NCI-H748 treated with DMSO at 0.1 percent for 48 hours (cell line): ENCODE measurements at places on chromosomes 6 and 20.

GRCh38 chr20:30937790-30938189, 319.7 kb upstream of the DEFB115 start:
- no peak for DNase-seq

DNA sequence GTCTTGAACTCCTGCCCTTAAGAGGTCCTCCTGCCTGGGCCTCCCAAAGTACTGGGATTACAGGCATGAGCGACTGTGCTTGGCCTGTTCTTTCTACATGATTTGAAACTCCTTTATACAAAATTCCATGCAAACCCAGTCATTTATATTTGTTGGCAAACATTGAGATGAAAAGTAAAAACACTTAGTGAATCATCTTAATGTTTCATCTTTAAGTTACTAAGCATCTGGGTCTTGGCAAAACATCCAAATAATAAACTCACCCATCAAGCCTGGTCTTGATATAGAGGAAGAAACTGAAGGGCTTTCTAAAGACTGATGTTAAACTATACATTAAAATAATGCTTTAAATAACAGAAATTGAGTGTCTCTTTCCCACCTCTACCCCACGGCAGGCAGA, 95.1 kb downstream of the FUT9 start:
- no peak for DNase-seq

GRCh38 chr6:53032849-53033248, 32.4 kb upstream of the FBXO9 start:
- DNase-seq, result no peak

DNA sequence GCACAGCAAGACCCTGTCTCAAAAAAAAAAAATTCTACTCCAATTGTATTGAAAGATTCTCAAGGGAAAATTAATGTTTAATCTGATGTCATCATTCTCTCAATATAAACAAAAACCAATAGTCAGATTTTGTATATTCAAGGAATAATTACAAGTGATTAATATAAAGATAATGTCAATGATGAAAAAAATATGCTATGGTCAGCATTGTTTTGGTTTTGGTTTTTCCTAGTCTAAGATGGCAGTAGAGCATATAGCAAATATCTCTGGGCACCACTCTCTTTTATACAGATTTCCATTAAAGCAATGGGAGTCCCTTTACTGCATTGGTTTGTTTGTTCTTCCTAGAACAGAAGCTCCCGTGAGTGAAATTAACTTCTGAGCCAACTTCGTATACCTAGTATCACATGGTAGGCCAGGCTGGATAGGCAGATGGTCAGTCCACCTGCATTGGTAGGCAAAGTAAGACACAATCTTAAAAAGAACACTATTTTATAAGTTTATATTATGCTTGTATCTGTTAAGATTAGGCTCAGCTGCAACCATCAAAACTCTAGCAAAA, 523.8 kb upstream of the JARID2 start:
- DNase-seq, result no peak

DNA sequence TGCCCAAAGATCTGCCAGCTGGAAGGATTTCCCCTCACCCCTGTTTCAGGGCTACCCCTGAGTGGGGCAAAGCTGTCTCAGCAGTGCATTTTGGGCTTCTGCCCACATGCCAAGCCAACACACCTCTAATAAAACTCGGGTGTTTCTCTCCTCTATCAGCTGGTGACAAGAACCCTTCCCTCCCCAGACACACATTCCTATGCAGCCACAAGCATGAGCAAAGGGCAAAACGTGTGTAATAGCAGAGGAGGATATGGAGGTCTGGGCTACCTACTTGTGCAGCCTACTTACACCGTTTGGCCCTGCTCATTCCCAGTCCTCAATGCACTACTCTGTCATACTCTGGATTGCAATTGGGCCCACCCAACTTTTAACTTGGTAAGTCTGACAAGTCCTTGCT, 101.3 kb downstream of the IYD start:
- DNase-seq, result no peak

GRCh38 chr20:5072756-5073659, 46.8 kb downstream of the PCNA start:
- DNase-seq, result no peak

- DNase-seq, result no peak
These were observed 1.8 kb downstream of the CHRNA4 start for GRCh38 chr20:63359164-63359934.

DNA sequence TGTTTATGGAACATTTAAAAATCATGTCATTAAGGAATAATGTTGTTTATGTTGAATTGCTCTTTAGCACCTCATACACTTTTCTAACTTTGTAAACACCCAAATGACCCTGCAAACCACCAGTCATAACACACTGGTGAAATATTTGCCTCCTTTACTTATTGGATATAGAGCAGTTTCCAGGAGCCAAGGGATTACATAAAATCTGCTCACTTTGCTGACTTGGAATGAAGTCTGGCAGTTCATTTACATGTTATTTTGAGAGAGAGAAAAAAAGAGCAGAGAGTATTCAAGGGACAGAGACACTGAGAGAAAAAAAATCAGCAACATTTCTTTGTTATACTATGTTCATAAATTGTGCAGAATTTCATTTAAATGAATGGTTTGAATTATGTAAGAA, 46.6 kb upstream of the DEFB112 start:
- DNase-seq, result no peak

DNA sequence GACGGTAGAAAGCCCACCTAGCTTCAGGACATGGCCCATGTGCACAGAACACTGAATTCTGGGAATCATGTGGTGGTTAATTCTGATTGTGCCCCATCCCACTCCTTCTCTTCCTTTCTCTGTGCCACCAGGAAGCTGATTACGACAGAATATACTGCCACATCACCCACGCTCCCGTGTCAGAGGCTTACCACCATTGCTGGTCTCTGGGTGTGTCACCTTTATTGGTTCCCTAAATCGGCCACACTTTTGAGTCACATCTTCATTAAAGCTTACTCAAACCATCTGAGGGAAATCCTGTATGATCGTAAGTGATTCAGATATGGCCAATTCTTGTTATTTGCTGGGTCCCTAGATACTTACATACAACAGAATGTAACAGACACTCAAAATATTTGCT, 3.1 kb downstream of the TRMT6 start:
- DNase-seq, result no peak

- no peak for DNase-seq
These were observed 203.6 kb downstream of the GJA1 start for GRCh38 chr6:121639021-121639420.

- DNase-seq, result no peak
These were observed 65.1 kb downstream of the HIVEP1 start for GRCh38 chr6:12077021-12077710.
